NB4 (cell line): ENCODE measurements at places on chromosomes 5 and 9.

DNA sequence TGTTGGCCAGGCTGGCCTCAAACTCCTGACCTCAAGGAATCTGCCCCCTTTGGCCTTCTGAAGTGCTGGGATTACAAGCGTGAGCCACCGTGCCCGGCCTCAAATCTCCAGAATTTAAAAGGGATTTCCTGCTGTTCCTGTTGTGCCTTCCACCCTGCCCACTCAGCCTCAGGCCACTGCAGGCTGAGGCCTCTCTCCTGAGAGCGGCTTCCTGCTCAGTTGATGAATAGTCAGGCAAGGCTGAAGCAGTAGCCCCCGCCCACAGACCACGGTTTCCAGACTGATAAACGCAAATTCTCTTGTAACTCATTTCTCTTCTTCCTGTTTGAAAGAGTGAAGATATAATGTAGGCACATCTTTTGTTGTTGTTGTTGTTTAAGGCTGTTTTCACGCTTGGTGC is 127.0 kb upstream of the PLCXD3 start:
- DNase-seq = peak; percentile 6

DNA sequence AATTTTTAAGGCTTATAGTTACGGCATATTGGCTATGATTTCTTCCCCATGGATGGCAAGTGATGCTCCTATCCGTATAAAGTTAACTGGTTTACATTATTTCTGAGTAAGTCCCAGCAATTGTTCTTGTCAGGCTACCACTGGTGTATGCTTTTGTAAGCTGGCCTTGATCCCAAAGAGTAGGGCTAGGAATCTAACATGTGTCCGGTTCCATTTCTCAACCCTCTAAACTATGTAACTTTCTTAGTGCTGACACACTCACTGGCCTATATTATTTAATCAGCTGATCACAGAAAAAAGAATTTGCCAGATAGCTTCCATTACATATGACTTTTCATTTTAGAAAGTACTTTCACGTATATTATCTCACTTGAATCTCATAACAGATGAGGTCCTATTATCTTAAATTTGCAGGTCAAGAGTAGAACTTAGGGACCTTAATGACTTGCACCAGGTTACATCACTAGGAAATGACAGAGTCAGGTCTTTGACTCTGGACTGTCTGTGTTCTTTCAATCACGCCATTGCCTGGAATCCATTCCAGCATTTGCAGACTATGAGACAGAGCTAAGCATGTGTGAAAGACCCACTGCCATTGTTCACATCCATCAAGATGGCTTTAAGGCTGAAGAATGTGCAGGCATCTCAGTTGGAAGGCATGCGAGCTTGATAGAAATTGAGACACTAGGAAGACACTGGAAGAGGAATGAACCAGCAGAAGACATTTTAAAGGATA is 362.9 kb downstream of the ARRDC3 start:
- DNase-seq = no peak

GRCh38 chr5:143118222-143118621 is 285.3 kb downstream of the NR3C1 start:
- DNase-seq = peak; percentile 81

DNA sequence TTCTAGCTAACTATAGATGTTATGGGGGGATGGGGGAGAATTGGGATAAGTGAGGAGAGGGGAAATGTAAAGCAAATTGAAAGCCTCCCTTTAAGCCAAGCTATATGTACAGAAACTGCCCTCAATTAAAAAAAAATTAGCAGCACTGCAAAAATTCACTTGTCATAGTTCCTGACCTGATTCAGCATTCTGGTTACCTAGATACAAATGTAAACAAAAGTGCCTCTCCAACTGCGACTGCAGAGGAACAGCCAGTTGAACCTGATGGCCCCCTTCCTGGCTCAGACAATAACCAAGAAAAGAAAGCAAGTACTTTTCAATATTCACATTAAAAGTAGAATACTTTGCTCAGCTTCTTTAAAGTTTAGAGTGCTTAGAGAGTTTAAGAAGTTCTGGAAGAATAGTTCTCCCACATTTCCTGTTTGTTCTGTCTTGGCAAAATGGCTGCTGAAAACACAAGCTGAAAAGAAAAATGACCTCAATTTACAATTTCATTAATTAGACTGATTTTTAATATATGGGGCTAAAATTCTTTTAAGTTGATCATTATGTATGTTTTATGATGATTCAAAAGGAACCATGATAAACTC is 1.5 kb downstream of the FAM81B start:
- peak; percentile 29 for DNase-seq

- no peak for DNase-seq
Measured at GRCh38 chr9:84955971-84956370, 286.4 kb downstream of the NTRK2 start.

DNA sequence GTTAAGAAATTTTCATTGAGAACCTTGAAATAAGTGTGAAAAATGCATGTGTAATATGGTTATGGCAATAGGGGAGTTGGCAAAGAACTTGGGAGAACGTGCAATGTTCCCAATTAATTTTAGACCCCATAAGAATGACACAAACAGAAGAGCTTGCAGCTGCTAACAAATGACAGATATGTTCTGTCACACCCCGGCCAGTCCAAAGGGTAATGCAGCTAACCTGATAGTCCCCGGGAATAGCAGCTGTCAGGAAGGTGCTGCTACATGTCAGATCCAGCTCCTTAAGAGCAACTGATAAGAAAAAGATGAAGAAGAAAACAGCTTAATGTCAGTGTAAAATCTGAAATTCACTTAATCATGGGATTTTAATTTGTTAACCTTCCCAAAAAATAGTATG is 30.4 kb downstream of the SEMA5A start:
- DNase-seq = no peak

- no peak for DNase-seq
Measured at GRCh38 chr5:138922494-138922893, 47.4 kb upstream of the LRRTM2 start.

GRCh38 chr9:14895806-14896205 is 14.4 kb downstream of the FREM1 start:
- no peak for DNase-seq

- DNase-seq = no peak
Measured at GRCh38 chr9:136644343-136644592, 18.4 kb upstream of the EGFL7 start.

DNA sequence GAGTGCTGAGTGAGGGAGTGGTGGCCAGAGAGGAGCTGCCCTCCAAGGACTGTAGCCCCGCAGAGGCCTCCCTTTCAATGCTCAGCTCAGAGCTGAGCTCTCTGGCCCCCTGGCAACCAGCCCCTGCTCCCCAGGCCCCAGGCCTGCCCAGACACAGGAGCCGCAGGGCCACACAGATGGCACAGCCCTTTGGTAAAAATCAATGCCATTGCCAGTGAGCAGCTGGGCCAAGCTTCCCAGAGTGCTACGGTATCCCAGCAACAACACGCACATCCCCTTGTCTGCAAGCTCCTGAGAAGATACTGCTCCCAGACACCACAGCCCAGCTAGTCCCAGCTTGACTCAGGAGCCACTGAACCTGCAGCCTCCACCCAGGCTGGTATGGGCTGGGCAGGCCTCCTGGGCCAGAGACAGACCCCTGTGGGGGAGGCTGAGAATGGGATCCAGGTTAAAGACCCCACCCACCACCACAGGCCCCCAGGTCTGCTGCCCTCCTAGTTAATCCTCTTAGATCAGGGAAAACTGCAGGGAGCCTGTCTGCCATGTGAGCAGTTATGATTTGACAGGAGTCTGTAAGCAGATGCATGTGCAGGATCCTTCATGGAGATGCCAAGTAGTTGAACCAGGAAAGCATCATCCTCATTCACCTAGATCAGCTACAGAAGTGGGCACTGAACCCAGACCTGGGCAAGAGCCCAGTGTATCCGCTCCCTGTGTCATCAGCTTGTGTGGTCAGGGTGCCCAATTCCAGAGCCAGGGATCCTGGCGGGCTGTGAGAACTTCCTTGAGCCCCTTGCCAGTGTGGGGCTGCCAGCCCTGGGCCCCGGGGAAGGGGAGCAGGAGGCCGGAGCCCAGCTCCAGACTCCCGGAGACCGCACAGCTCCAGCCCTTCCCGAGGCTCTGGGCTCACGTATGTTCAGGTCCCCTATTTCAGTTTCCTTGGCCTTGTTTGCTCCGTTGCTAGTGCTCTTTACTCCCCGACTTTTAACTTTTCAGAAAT is 26.7 kb upstream of the ADAMTS2 start:
- DNase-seq = no peak

- peak; percentile 6 for DNase-seq
Measured at GRCh38 chr5:53874409-53874808, 314.0 kb downstream of the NDUFS4 start.

DNA sequence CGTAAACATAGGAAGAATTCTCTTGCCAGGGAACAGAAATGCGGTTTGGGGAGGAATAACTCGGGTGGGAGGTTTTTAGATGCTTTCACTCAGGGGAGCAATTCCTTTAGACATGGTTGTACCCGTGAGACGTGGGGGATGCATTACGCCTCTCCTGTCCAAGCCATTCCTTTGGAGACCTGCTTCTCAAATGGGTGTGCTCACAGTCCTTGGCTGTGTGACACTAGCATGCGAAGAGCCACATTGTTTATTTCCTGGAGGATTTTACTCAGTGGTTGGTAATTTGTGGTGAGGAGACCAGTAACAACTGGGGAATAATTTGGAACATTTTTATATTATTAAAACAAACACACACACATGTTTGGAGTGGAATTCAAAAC is 18.5 kb downstream of the COL15A1 start:
- no peak for DNase-seq

DNA sequence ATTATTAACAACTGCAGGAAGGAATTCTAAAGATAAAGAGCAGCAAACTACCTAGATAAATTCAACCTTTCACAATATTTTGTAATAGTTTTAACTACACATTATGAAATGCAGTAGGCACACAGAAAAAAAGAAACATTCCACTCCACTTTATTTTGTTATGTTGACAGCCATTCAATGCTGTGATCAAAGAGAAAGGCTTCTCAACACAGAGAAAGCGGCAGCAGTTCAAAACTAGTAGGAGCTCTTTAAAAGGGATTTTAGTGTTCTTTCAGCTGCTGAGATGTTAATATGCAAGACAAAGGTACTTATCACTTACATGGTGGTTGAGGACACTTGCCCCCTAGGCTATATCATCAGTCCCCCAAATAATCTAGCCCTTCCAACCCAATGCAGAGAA is 11.6 kb downstream of the CEMIP2 start:
- no peak for DNase-seq

DNA sequence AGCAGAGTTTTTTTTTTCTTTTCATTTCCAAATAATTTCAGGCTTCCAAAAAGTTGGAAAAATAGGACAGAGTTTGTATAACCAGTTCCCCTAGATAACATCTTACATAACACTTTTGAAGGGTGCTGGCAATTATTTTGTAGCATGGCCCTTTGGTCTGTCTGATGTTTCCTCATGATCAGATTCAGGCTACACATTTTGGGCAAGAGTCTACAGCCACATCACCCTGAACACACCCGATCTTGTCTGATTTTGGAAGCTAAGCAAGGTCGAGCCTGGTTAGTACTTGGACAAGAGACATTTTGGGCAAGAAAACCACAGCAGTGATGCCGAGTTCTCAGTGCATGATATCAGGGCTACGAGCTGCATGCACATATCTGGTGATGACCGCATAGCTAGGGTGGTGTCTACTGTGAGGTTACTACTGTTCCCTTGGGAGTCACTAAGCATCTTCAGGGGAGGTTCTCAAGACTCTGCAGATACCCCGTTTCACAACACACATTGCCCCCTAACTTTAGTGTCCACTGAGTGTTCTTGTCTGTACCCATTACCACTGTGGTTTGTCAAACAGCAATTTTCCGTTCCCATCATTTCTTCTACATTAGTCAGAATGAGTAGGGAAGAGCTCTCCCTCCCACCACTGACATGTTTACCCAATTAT is 86.2 kb downstream of the TTC39B start:
- no peak for DNase-seq

- no peak for DNase-seq
Measured at GRCh38 chr5:137051161-137051560, 448.0 kb downstream of the SPOCK1 start.

DNA sequence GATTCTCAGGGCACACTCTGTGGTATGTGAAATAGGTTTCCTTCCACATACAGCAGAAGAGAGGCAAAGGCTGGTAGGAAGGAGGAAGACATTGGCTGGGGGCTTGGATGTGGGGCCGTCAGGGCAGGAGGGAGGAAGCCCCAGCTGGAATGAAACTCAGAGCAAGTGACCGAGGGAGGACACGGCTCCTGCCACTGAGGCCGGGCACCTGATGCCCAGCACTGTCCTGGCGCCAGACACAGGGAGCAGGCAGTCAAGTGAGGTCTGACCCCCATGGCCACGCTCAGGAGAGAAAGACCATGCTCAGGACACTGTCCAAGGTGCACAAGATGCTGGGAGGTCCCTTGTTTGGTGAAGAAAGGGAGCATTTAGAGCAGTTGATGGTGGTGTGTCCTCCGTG is 245.5 kb downstream of the CACNA1B start:
- DNase-seq = no peak

DNA sequence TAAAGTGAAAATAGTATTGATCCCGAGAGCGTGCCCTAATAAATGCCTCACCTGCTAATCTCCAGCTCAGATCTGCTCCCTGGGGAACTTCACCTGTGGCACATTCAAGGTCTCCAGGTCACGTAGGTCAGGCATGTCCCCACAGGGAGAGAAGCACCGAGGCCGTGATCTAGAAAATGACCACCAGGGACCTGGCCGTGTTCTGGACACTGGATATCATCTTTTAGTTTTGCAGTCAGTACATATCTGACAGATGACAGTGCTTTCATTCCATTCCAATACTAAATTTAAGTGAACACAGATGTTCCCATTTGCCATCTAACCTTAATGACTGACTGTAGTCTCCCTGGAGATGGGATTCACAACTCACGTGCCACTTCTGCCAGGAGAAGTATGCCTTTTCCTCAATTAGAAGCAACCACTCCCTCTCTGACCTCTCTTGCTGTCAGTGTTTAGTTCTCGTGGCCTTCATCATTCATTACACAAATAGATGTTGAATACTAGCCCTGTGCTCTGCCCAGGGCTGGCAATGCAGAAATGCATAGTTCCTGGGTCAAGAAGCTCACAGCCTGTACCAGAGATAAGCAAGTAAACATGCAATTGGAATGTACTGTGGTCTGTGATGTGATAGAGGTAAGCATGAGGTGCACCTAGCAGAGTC is 276.5 kb downstream of the NTRK2 start:
- DNase-seq = no peak

GRCh38 chr5:132788508-132788907 is 11.5 kb upstream of the SEPTIN8 start:
- DNase-seq = no peak

GRCh38 chr5:32107291-32107690 is 66.8 kb downstream of the GOLPH3 start:
- no peak for DNase-seq

DNA sequence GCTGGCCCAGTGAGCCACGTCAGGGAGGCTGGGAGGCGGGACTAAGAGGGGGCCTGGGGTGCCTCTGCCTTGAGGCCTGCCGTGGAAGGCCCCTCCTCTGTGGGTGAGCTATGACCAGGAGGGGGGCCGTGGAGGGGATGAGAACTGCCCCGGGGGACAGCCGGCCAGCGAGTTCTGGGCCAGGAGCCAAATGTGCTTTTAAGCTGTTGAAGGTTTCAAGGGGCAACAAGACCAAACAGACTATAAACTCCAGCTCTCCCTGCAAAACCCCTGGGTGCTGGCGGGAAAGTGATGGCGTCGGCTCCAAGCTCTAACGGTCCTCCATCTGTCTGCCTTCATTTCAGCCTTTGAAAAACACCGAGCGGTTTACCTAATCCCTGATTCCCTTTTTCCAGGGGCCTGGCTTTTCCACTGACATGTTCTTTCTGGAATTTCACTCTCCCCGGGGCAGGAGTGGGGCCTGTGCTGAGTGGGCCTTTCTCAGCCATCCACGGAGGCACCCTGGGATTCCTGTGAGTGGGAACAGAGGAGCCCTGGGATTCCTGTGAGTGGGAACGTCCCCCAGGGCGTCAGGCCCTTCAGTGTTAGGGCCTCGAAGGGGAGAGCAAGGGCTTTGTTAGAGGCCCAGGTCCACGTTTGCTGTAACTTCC is 65.6 kb downstream of the COL5A1 start:
- DNase-seq = no peak
